ENCODE measurements at places on chromosomes 1 and 21.

DNA sequence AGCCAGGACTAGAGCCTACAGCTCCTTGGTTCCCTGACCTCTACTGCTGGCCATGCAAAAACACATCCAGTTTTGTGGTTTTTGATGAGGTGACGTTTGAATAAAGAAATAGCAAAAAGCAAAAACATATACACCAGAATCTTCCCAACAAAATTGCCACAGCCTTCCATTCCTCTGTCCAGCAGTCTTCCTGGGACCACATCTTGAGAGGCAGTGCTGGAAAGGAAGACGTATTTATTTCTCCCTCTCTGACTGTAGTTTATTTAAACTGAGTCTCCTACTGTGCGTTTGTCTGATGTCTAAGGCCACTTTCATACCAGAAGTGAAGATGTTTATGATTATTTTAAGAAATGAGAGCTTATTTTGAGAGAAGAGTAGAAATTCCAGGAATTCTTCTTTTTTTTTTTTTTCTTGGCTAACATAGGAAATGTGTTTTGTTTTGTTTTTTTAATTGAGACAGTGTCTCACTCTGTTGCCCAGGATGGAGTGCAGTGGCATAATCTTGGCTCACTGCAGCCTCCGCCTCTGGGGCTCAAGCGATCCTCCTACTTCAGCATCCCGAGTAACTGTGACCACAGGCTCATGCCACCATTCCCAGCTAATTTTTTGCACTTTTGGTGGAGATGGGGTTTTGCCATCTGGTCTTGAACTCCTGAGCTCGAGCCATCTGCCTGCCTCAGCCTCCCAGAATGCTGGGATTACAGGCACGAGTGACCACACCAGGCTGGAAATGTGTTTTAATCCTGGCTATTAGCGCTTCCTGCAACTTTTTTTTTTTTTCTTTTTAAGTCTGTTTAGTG is 118.5 kb downstream of the ITSN1 start:
- DNase-seq: no peak

GRCh38 chr1:215777370-215777925 is 210.3 kb downstream of the KCTD3 start:
- DNase-seq: no peak

GRCh38 chr1:160412028-160412362 is 11.6 kb downstream of the VANGL2 start:
- no peak for DNase-seq

DNA sequence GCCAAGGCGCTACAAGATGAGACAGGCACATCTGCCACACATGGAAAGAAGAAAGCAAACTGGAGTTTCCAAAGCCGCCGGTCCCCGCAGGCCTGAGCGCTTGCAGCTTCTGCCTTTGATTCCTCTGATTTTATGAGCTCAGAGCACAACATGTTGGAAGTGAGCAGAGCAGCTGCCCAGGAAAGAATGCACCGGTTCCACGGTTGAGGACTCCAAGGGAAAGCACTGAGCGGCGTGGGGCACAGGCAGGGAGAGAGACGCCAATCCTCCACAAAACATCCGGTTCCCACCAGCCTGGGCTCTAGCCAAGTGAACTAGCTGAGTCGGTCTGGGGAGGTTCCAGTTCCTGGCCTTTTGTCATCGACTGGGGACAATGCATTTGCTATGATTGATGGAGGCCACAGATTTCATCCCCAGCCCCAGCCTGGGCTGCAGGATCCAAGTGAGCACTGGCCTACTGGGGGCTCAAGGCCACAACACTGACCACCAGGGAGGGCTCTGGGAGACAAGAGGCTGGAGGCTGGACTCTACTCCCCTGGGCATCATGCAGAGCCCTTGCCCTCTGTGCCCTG is 253.1 kb upstream of the IRF2BP2 start:
- peak; percentile 28 for DNase-seq

DNA sequence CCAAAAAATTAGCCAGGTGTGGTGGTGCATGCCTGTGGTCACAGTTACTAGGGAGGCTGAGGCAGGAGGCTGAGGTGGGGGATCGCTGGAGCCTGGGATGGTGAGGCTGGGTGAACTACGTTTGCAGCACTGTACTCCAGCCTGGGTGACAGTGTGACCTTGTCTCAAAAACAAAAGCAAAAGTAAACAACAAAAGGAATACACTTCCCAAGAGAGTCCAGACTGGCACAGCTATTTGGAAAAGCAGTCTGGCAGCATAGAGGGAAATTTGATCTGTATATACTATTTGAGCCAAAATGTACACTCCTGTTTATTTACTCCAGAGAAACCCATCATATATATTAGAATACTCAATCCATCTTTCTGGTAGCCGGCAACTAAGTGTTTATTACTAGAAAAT is 107.0 kb upstream of the HMCN1 start:
- DNase-seq: no peak

GRCh38 chr1:17768651-17769241 is 13.6 kb downstream of the ACTL8 start:
- DNase-seq: no peak

All from occipital lobe (tissue), 3 donors.